ENCODE measurements at places on chromosomes 2 and 18.

- no peak for DNase-seq
Observed at GRCh38 chr18:59123588-59124369, 15.9 kb upstream of the SEC11C start.

- no peak for DNase-seq
Observed at GRCh38 chr18:3251249-3251962, 3.8 kb downstream of the MYL12A start.

DNA sequence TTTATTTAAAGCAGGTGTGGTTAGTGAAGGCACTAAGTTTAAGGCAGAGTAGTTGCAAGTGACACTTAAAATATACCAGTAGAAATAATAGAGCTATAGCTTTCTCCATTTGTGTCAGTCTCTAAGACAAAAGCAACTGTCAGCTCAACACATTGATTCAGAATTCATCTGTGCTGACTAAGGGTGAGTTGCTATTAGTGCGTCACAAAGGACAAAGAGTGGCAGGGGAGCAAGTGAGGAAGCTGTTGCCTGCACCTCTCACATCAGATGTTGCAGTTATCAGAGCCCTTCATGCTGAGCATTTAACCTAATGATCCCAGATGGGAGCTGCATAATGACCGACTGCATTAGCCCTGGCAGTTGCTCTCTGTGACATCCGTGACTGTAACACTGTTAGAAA, 138.6 kb downstream of the DTNA start:
- DNase-seq = no peak

DNA sequence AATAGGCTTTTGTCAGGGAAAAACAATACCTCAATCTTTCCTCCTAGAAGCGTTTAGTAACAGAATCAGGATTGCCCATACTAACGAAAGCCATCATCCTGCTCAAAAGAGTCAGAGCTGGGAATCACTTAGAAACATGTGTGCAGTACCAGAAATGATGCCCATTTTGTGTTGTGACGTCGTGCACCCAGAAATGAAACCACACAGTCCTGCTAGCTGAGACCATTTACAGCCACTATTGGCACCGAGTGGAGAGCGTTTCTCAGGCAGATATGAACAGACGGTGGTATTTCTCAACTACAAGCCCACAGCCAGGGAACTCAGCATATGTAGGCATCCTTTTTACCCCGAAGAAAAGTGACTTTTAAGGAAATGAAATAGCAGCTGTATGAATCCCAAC, 284.3 kb upstream of the LRATD1 start:
- no peak for DNase-seq

DNA sequence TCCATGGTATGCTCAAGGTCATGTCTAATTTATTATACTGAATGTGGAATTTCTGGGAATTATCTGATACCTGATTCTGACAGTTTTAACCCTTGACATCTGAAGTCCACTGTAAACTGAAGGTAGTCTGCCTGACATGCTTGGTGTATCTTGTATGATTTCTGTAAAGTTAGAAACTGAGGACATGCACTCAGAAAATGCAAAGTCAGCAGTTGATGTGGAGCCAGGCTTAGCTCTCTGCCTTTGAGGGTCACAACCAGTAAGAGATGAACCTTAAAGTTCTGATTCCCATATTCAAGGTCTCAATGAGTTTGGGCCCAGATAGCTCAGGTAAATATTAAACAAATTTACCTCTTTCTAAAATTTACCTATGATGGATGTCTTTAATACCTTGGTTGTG, 12.3 kb upstream of the CTLA4 start:
- DNase-seq = no peak

GRCh38 chr2:535222-535621, 142.0 kb downstream of the TMEM18 start:
- no peak for DNase-seq

- DNase-seq = no peak
Observed at GRCh38 chr2:147541314-147541713, 303.5 kb upstream of the ACVR2A start.

GRCh38 chr2:151191001-151191400, 70.7 kb downstream of the RBM43 start:
- DNase-seq = no peak

- no peak for DNase-seq
Observed at GRCh38 chr2:97673182-97673914, 3.8 kb downstream of the C2orf92 start.

GRCh38 chr2:201939453-201939941, 94.2 kb upstream of the FZD7 start:
- DNase-seq = no peak

GRCh38 chr2:102239344-102239743, 52.5 kb downstream of the IL1RL2 start:
- DNase-seq = no peak
